CD4-positive, alpha-beta T cell (primary cell): ENCODE measurements at places on chromosomes 11 and 22.

DNA sequence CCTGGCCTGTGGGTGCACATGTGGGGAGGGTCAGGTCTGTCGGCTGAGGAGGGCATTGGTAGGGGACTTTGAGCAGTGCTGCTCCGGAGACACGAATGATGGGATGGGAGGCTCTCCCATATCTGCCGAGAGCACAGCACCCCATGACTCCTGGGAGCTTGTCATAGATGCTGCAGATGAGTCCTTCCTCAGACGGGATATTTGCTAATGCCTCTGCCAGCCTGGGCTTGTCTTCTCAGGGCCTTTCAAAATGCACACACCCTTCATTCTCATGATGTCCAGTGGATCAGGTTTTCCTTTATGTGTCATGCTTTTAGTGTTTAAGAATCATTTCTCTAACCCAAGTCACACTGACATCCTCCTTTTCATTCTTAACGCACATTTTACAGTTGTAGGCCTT, 8.1 kb upstream of the RNH1 start:
- H3K36me3 ChIP-seq: no peaks in the 10 kb centered on the region
- H3K4me3 ChIP-seq: no peak overlapping the region
- peaks cover 8% of the 10 kb centered on the region for H3K4me1 ChIP-seq
- DNase-seq: no peak

GRCh38 chr11:10326012-10326964, 21.4 kb downstream of the ADM start:
- no peak overlapping the region for H3K4me3 ChIP-seq
- H3K27me3 ChIP-seq: no peaks in the 10 kb centered on the region
- peaks cover 3% of the 10 kb centered on the region for H3K4me1 ChIP-seq
- DNase-seq: no peak

GRCh38 chr22:20554824-20555223, 47.4 kb downstream of the MED15 start:
- H3K4me3 ChIP-seq: no peak overlapping the region
- DNase-seq: no peak
- H3K27ac ChIP-seq: no peak overlapping the region
- H3K27me3 ChIP-seq: no peaks in the 10 kb centered on the region

GRCh38 chr11:76462317-76462716, 17.5 kb downstream of the EMSY start:
- H3K4me3 ChIP-seq: no peak overlapping the region
- no peaks in the 10 kb centered on the region for H3K4me1 ChIP-seq
- no peaks in the 10 kb centered on the region for H3K27me3 ChIP-seq

DNA sequence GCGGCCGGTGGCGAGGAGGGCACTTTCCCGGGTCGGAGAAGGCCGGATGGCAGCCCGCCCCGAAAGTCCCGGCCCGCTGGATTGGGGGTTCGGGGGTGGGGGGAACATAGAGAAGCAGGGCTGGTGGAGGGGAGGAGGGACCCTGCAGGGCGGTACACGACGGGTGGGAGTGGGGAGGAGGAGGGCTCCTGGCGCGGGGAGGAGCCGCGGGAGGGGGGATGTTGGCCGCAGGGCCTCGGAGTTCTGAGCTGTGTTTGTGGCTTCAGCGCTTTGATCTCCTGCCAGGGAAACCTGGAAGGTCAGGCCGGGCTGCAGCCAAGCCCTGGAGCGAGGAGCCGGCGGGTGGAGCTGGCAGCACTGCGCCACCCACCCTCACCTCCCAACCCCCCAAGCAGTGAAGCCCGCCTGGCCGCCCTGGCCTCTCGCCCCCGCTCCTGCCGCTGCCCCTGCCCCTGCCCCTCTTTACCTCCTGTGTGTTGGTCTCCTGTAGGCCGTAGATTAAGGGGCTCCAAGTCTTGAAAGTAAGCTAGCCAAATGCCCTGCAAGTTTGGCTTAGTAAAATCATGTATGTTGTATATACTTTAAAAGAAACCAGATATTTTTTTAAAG, 30.9 kb downstream of the C22orf31 start:
- no peaks in the 10 kb centered on the region for H3K36me3 ChIP-seq
- peaks cover 32% of the 10 kb centered on the region for H3K27me3 ChIP-seq
- H3K4me1 ChIP-seq: peaks cover 13% of the 10 kb centered on the region
- H3K4me3 ChIP-seq: peak overlapping the region; percentile 9
- no peak for DNase-seq
- no peak overlapping the region for H3K27ac ChIP-seq

DNA sequence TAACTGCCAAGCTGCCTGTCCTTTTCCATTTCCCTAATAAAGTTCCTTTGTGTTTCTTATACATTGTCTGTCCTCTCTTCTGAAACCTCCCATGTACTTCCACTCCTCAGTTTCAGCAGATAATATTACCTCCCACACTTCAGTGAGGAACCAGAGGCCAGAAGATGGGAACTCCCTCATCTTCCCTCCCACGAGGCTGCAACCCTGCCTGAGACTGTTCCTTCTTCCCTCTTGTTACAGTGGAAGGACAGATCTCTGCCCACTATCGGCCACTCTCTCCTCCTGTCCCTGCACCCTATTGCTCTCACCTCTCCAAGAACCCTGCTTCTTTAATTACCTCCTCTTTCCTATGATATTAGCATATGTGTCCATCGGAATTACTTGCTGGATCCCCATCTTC, 38.1 kb upstream of the SWAP70 start:
- no peak overlapping the region for H3K27ac ChIP-seq
- no peaks in the 10 kb centered on the region for H3K4me1 ChIP-seq
- DNase-seq: no peak
- no peak overlapping the region for H3K4me3 ChIP-seq
- no peaks in the 10 kb centered on the region for H3K36me3 ChIP-seq
- no peaks in the 10 kb centered on the region for H3K27me3 ChIP-seq

DNA sequence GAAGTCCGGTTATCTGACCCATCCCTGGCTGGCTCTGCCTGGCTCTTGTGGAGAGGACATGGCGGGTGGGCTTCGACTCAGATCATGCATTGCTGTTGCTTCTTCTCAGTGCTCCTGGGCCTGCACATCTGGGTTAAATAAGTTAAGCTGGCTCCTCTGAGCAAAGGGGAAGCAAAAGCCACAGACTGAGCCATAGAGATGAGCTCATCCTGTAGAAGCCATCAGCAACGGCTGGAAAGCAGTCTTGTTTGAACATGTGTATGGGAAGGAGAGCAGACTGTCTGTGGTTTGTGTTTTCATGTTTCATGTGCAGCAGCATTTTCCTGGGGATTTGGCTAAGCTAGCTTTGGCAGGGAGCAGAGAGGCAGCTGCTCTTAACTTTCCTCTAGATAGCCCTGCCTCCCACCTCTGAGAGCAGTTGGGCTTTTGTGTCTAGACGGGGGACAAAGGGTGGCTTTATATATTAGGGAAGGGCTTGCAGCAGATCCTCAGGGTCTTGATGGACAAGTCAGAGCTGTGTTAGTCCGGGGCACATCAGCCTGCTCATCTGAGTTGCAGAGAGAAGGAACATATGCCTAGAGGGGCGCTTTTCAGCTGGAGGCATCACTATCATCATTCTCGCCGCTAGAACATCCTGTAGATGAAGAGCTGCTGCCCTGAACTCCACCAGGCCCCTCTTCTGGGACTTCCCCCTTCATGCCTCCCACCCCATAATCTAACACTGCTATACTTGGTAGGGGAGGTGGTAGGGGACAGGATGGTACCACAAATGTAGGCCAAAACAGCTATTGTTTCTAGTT, 14.9 kb downstream of the DCPS start:
- peaks cover 28% of the 10 kb centered on the region for H3K4me1 ChIP-seq
- H3K36me3 ChIP-seq: peaks cover 8% of the 10 kb centered on the region
- no peak for DNase-seq

GRCh38 chr11:64845129-64845775, 799 bp upstream of the CDC42BPG start:
- peaks cover 58% of the 10 kb centered on the region for H3K4me1 ChIP-seq
- no peaks in the 10 kb centered on the region for H3K36me3 ChIP-seq
- H3K4me3 ChIP-seq: peak overlapping the region; percentile 61
- no peak for DNase-seq
- H3K27me3 ChIP-seq: no peaks in the 10 kb centered on the region
- H3K27ac ChIP-seq: peak overlapping the region; percentile 50

- DNase-seq: no peak
- H3K4me1 ChIP-seq: no peaks in the 10 kb centered on the region
- H3K36me3 ChIP-seq: no peaks in the 10 kb centered on the region
- H3K27ac ChIP-seq: no peak overlapping the region
Measured at GRCh38 chr11:6253197-6253596, 6.4 kb upstream of the CCKBR start.

DNA sequence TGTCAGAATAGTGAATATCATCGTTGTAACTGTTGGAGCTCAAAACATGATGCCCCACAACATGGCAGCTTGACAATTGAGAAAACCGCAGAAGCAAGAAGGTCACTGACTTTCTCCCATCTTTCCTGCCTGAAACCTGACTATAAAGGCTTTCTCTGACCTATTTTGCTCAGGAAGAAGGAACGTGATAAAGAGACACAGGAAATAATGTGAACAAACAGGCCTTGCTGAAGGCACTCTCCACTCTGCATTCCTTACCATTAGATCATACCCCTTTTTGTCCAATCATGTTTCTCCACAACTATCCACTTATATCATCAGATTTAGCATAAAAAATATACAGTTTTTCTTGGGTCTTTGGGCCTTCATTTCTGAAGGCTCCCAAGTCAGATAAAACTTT, 916.8 kb downstream of the METTL15 start:
- H3K4me3 ChIP-seq: no peak overlapping the region
- H3K4me1 ChIP-seq: no peaks in the 10 kb centered on the region
- H3K27ac ChIP-seq: no peak overlapping the region
- H3K36me3 ChIP-seq: no peaks in the 10 kb centered on the region
- no peaks in the 10 kb centered on the region for H3K27me3 ChIP-seq

DNA sequence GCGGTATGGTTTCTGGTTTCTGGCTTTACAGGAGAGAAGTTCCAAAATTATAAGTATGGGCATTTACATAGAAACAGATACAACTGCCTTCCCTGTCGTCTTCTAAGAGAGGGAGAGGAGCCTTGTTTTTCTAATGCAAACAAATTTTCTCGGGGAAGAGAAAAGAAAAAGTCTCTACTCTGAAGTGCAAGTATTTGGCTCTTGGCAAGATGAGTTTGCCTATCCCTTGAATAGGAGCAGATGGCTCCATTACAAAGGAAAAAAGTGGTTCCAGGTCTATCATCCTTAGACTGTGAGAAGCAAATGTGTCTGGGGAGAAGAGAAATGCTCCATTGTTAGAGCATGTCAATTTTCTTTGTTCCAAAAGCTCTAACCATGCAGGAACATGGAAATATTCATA, 455.6 kb downstream of the BUD13 start:
- H3K4me3 ChIP-seq: no peak overlapping the region
- H3K27ac ChIP-seq: no peak overlapping the region
- H3K27me3 ChIP-seq: no peaks in the 10 kb centered on the region
- no peaks in the 10 kb centered on the region for H3K4me1 ChIP-seq
- no peaks in the 10 kb centered on the region for H3K36me3 ChIP-seq

GRCh38 chr22:49418341-49418894, 409.3 kb downstream of the BRD1 start:
- H3K36me3 ChIP-seq: no peaks in the 10 kb centered on the region
- H3K4me1 ChIP-seq: no peaks in the 10 kb centered on the region

DNA sequence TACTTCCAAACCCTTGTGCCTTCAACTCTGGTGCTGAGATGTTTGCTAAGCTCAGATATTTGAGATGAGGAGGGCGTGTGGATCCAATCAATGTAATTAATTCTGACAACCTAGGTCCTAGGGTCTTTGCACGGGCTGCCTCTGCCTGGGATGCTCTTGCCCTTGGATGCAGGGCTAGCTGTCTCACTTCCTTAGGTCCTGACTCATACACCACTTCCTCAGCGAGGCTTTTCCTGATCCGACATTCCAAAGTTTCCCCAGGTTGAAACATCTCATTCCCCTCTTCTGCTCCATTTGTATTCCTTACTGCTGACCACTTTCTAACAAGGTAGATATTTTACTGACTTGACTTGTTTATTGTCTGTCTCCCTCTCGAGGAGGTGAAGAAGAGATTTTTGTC, 43.0 kb upstream of the NTM start:
- H3K36me3 ChIP-seq: no peaks in the 10 kb centered on the region
- H3K4me1 ChIP-seq: no peaks in the 10 kb centered on the region
- no peaks in the 10 kb centered on the region for H3K27me3 ChIP-seq

DNA sequence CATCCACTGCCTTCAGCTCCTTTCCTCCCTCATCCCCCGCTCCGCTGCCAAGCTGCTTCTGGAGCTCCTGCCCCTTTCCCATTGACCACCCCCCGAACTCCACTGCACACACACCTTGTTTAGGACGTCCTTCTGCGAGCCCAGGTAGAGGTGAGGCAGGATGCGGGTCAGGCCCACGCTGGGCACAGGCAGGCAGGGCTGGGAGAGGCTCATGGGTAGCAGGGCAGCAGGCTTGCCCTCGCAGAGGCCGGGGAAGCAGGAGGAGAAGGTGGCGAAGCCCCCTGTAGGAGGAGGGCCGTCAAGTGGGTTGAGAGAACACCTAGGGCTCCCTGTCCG, 13.3 kb downstream of the DUSP8 start:
- H3K4me1 ChIP-seq: no peaks in the 10 kb centered on the region
- peaks cover 7% of the 10 kb centered on the region for H3K36me3 ChIP-seq
- H3K27ac ChIP-seq: no peak overlapping the region
- no peak for DNase-seq
- peaks cover 6% of the 10 kb centered on the region for H3K27me3 ChIP-seq

GRCh38 chr22:16699326-16699725, 106.7 kb upstream of the CCT8L2 start:
- DNase-seq: no peak
- no peaks in the 10 kb centered on the region for H3K36me3 ChIP-seq
- H3K4me1 ChIP-seq: no peaks in the 10 kb centered on the region
- no peak overlapping the region for H3K27ac ChIP-seq
